ENCODE measurements at places on chromosomes 16 and 17. TPM values are rescaled to one million over a fixed set of nuclear protein-coding genes. Genes with fewer than 3 reads are reported as not detected.

The LDHD gene
- total RNA-seq = 0.97 TPM

The RCVRN gene
- not detected for total RNA-seq

The ZACN gene
- not detected for total RNA-seq

The OSBPL7 gene
- total RNA-seq = 5.7 TPM

The DNAAF1 gene
- total RNA-seq = not detected

The KIF19 gene
- total RNA-seq = 11.3 TPM

The MILR1 gene
- 3.5 TPM for total RNA-seq

The SERPINF2 gene
- total RNA-seq = 0.49 TPM

The SLC38A8 gene
- not detected for total RNA-seq

The CACNG1 gene
- total RNA-seq = not detected

The KRT24 gene
- total RNA-seq = not detected

The FADS6 gene
- not detected for total RNA-seq

The COQ9 gene
- 64.8 TPM for total RNA-seq

The SETD1A gene
- total RNA-seq = 1.6 TPM

The RTN4RL1 gene
- total RNA-seq = not detected

The PPM1D gene
- total RNA-seq = 24.6 TPM

The VAT1L gene
- total RNA-seq = 3.9 TPM

The KRTAP4-12 gene
- not detected for total RNA-seq

The SP6 gene
- 0.49 TPM for total RNA-seq

The CSNK2A2 gene
- total RNA-seq = 39.2 TPM

The CARD14 gene
- total RNA-seq = 0.16 TPM

The CLEC18B gene
- 0.49 TPM for total RNA-seq

The HOXB7 gene
- total RNA-seq = 6.9 TPM

The TPPP3 gene
- total RNA-seq = not detected

The POLR3K gene
- total RNA-seq = 7.3 TPM

The DRG2 gene
- 26.6 TPM for total RNA-seq

The HOXB5 gene
- 0.25 TPM for total RNA-seq

The ITGAX gene
- total RNA-seq = 0.31 TPM

The ATP6V0D1 gene
- total RNA-seq = 134 TPM

The PFAS gene
- 28.9 TPM for total RNA-seq

The PRKCB gene
- not detected for total RNA-seq

The IL17C gene
- total RNA-seq = not detected

The CDC42EP4 gene
- 10.7 TPM for total RNA-seq

The PGP gene
- 10.7 TPM for total RNA-seq

The TMEM219 gene
- 80.0 TPM for total RNA-seq

The ZPBP2 gene
- not detected for total RNA-seq

The DUSP3 gene
- total RNA-seq = 90.5 TPM

The UTS2R gene
- total RNA-seq = not detected

The CYB5B gene
- 95.5 TPM for total RNA-seq

The ITGAE gene
- 13.5 TPM for total RNA-seq

The TMEM220 gene
- 1.1 TPM for total RNA-seq

Data from bladder microvascular endothelial cell (primary cell).